ENCODE measurements at places on chromosomes 16 and 17.

- no peak for DNase-seq
Observed at GRCh38 chr16:82368041-82368440, 198.0 kb upstream of the MPHOSPH6 start.

- no peak for DNase-seq
Observed at GRCh38 chr16:1821861-1822611, 4.6 kb downstream of the HAGH start.

GRCh38 chr16:86591270-86591669 is 12.9 kb downstream of the FOXL1 start:
- DNase-seq: no peak

DNA sequence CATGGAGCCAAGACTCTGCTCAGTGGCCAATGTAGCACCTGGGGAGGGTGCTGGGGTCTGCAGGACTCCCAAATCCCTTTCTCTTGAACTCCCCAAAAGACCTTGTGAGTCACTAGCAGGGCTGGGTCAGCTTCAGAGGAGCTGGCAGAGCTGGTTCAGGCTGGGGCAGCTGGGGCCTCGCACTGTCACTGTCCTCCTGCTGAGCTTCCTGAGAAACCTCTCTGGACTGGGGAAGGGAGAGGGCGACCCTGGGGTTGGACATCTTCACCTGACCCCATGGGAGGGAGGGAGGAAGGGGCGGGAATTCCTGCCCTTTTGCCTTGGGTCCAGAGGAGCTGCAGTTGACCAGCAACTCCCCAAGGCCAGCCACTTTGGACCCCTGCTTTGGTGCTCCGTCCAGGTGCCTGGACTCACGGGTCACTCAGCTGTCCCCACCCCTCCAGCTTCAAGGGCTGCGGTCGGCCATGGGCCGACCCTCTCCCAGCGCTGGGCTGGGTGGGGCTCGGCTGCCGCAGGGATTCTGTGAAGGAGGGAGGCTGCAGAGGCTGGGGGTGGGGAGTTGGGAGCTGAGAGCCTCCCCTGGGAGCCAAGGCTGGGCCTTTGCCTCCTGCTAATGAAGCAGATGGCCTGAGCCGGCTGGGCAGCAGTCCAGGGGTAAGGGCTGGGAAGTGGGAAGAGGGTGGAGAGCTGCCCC is 9.2 kb downstream of the FMNL1 start:
- DNase-seq: no peak

DNA sequence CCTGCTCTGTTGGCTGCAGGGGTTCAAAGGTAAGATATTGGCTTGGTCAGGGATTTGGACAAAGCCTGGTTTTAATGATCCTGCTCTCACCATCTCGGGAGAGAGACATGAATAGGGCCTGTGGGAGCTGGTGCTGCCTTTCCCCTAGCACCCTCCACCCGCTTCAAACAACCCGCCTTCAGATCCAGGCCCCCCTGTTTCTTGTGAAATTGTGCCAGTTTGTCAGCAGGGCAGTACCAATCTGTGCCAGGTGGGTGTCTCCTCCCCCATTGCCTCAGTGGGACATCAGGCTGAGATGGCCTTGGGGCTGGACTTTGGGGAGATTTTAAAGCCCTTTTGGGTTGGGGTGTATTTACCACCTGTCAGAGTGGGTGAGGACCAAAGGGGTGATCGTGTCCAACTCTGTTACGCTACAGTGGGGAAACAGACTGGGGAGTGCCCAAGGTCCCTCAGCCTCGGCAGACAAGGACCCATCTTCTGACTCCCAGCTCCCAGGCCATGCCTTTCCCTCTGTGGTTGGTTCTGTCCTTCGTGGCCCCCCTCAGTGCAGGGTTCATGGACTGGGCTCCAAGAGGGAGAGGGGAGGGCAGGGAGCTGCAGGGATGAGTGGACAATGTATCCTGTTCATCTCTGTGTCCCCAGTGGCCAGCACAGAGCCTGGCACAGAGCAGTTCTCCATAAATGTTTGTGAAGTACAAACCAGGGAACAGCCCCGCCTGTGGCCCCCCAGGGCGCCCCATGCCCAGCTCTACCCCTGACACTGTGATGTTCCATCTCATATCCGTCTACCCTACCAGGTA is 3.3 kb downstream of the ARHGAP23 start:
- no peak for DNase-seq

GRCh38 chr16:66439051-66439730 is 12.1 kb downstream of the BEAN1 start:
- DNase-seq: no peak

DNA sequence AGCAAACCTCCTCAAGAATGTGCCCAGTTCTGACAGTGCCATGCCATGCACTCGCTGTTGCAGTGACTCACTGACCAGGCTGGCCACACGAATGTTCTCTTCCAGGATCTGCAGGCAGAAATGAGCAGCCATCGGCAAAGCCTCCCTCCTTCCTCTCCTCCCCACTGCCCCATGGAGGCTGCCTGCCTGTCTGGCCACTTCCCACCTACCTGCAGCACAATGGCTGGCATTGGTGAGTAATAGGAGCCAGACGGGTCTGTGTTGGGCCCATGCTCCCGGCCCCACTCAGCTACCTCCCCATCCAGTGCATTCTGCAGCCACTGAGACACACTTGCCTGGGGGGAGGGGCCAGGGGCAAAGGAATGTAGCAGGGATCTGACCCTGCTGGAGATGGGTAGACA is 2.8 kb upstream of the MATCAP1 start:
- DNase-seq: no peak

DNA sequence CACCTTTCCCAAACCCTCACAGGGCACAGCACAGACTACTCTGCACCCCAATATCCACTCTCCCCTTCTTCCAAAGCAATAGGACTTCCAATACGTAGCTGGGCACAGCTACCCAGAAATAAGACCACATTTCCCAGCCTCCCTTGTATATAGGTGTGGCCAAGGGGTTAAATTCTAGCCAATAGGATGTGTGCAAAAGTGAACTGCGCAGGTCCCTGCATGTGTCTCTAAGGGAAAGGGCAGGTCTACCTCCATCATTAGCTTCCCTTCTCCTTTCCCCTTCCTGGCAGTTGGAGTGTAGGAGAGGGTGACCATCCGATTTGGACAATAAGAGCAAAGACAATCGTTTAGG is 25.5 kb upstream of the SNN start:
- no peak for DNase-seq

DNA sequence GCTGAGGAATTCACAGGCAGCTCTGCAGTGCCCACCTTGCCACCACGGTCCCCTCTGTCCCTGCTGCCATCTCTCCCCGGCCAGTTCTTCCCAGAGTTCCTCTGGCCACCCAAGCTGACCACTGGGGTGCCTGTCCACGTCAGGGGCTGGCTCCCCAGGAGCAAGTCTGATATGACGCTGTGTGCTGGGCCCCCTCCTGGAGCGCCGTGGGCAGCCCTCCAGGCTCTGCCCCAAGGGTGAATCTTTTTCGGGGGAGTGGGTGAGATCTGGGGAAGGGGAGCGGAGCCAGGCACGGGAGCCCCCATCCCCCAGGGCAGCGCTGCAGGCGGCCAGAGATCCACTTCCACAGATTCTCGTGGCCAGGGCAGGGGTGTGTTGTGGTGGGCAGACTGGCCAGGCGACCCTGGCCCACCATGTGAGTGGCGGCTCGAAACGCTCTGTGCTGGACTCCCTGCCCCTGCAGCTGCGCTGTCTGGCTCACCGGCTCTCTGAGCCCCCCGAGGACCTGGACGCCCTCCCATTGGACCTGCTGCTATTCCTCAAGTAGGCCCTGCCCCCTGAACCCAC is 3.7 kb downstream of the MSLN start:
- no peak for DNase-seq

GRCh38 chr16:7714775-7715174 is 382.1 kb downstream of the RBFOX1 start:
- DNase-seq: peak; percentile 26

GRCh38 chr16:69756705-69757104 is 2.0 kb upstream of the NOB1 start:
- DNase-seq: no peak

- DNase-seq: no peak
Observed at GRCh38 chr16:1494711-1495110, 1.6 kb downstream of the TELO2 start.

GRCh38 chr17:72380120-72380519 is 259.3 kb downstream of the SOX9 start:
- no peak for DNase-seq

- DNase-seq: no peak
Observed at GRCh38 chr17:10737736-10738135, 7.9 kb upstream of the TMEM220 start.
